ENCODE measurements at places on chromosomes 1 and 21. TPM values are rescaled to one million over a fixed set of nuclear protein-coding genes. Genes with fewer than 3 reads are reported as not detected.

DNA sequence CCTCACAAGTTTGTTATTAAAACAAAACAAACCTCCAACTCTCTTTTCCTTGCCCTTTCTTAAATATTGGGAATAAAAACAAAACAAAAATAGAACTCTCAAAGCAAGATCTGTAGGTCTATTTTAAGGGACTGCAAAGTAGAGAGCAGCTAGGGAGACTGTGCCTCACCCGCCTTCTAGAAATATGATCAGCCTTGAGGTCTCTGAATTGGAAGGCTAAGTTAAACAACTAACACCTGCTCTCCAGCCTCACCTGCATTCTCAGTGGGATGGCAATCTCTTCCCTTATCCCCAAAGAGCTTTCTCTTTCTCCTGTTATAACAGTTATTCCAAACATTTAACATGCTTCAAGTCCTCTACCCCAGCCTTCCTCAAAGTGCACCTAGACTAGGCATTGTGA is 75.5 kb upstream of the TNR start:
- DNase-seq: no peak

DNA sequence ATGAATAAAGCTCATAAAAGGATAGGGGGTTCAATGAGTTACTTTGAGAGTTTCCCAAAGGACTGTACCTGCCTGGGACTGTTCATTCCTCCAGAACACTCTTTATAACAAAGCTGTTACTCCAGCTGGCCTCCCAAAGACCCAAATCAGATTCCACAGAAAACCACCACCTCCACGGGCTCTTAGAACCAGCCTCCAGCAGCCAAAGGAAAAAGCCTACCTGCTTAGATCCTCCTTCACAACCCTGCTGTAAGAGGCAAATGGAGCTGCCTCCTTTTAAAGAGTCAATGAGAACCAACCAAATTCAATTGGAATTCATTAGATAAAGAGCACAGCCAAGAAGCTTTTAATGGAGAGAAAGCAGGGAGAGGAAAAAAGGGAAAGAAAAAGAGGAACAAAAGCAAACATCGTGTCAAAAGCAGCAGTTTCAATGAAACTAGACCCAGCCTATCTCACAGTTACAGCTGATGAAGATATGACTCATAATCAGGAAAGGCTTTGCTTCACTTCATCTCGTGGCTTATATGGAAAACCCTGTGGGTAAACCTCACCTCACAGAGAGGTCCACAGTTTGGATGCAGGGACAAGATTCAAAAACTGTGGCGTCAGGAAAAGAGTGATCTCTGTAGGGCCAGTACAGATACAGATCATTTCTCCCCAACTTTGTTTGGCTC is 27.8 kb upstream of the FMO4 start:
- no peak for DNase-seq

The IQCC gene
- total RNA-seq: 2.5 TPM

DNA sequence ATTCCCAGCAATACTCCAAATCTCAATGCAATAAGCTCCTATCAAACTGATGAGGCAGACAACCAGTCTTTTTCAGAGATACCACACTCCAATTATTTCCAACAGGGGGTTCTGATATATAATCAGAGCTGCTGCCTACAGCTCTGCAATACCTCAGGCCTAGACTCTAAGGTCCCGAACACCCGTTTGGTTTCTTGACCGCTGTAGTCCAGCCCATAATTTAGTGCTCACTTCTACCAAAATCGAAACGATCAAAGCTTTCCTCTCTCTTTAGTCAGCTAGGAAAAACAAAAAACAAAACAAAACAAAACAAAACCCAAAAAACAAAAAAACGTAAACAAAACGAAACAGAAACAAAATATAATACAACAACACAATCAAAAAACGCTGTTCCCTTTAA is 453.0 kb downstream of the NEGR1 start:
- no peak for DNase-seq

DNA sequence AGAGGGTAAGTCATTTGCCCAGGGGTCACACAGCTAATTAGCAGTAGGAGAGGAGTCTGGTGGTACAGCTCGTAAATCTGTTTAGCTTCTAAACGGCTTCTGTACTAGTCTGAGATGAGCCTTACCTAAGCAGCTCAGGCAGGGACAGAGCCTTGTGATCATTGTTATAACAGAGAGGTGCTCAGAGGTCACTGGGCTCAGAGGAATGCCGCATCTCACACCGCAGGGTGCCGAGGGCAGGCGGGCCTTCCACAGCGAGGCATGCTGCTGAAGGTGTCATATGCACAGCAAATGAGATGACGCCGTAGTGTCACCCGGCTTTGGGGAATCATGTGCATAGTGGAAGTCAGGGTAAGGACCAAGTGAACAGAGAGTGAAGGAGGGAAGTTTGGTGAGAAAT is 305.2 kb upstream of the FMN2 start:
- no peak for DNase-seq

GRCh38 chr1:30904191-30904961 is 4.2 kb downstream of the SDC3 start:
- peak; percentile 51 for DNase-seq

- no peak for DNase-seq
These were observed 433.3 kb downstream of the DISC1 start for GRCh38 chr1:232059726-232060374.

- DNase-seq: no peak
These were observed 15.1 kb upstream of the CRB1 start for GRCh38 chr1:197252973-197253372.

The FTCD gene
- 1.4 TPM for total RNA-seq
